Activated CD8-positive, alpha-beta T cell treated with anti-CD3 and anti-CD28 coated beads, Interleukin-2, amount 10 ng/mL, durations not matched to agents 7 days and 5 days (primary cell): ENCODE measurements at places on chromosomes 13 and 19. TPM values are rescaled to one million over a fixed set of nuclear protein-coding genes. Genes with fewer than 3 reads are reported as not detected.

MYO1F gene
- 266 TPM for total RNA-seq

GPALPP1 gene
- total RNA-seq, result 31.9 TPM

PLPP2 gene
- total RNA-seq, result not detected

ZNF471 gene
- total RNA-seq, result 1.8 TPM

ITGBL1 gene
- total RNA-seq, result not detected

CABP5 gene
- not detected for total RNA-seq

KLK3 gene
- total RNA-seq, result not detected

DNA sequence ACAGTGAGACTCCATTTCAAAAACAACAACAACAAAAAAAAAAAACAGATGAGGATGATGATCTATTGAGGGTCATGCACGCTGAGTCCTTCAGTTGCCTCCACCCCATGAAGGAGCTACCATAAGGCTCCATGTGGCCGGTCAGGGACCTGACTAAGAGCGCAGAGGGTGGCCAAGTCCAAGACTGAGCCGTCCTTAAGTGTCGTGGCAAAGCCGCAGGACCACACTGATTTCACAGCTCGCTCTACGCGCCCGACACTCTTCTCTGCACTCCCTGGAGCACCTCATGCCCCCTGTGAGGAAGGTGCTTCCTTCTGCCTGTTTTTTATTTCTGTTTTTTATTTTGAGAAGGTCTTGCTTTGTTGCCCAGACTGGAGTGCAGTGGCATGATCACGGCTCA is 12.3 kb downstream of the TTYH1 start:
- DNase-seq, result no peak

- DNase-seq, result no peak
Measured at GRCh38 chr19:38207543-38207942, 16.5 kb downstream of the DPF1 start.

GRCh38 chr19:45297674-45298073 is 25.0 kb downstream of the CKM start:
- DNase-seq, result no peak

- DNase-seq, result no peak
Measured at GRCh38 chr13:47408546-47409319, 511.9 kb upstream of the HTR2A start.

DNA sequence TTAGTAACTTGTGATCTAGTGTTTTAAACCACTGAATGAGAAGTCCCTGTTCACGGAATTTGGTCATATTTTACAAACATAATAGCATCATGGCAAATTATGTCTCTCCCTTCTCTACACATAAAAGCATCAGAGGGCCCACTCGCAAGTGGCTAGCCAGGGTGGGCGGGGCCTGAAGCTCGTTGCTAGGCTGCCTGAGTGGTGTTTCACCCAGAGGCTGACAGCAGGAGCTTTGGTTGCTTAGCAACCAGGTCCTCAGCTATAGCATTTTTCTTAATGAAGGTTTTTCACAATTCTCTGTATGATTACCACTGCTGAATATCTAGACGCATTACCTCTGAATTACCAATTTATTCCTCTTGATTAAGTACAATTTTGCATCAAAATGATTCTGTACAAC is 126.5 kb downstream of the NALCN start:
- no peak for DNase-seq

GRCh38 chr13:71727662-71728061 is 139.3 kb downstream of the DACH1 start:
- DNase-seq, result no peak
